ENCODE measurements at places on chromosomes 5 and 9.

DNA sequence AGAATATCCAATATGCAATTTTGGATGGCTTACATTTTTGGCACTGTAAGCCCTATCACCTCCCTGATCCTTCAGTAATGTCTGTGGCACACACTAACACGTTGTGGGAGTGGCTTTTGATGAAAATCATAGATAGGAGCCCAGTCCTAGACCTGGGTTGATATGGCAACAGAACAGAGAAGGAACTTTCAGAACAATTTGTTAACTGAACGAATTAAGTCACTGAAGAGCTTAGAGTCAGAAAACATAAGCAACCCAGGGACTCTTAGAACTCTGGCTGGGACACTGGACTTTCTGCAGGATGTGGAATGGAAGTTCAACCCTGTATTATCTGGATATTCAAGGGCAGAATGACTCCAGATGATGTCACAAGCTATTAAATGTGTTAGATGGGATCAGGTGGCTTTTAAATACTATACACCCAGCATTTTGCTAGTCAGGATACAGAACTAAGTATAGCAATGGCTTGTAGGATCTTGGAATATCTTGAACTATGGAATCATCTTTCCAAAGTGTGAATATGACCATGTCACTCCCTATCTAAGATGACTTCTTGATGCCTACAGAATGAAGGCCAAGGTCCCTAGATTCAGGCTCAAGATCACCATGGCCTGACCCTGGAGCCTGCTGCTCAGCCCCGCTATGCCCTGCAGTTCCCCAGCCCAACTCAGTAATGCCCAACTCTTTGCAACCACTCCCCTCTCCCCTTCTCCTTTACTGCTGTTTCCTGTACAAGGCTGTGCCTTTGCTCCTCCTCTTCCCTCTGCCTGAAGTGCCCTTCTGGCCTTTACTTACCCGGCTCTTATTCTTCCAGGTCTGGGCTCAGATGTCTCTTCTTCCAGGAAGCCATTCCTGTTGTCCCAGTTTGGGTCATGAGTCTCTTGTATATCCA, 42.8 kb downstream of the VLDLR start:
- DNase-seq: no peak

DNA sequence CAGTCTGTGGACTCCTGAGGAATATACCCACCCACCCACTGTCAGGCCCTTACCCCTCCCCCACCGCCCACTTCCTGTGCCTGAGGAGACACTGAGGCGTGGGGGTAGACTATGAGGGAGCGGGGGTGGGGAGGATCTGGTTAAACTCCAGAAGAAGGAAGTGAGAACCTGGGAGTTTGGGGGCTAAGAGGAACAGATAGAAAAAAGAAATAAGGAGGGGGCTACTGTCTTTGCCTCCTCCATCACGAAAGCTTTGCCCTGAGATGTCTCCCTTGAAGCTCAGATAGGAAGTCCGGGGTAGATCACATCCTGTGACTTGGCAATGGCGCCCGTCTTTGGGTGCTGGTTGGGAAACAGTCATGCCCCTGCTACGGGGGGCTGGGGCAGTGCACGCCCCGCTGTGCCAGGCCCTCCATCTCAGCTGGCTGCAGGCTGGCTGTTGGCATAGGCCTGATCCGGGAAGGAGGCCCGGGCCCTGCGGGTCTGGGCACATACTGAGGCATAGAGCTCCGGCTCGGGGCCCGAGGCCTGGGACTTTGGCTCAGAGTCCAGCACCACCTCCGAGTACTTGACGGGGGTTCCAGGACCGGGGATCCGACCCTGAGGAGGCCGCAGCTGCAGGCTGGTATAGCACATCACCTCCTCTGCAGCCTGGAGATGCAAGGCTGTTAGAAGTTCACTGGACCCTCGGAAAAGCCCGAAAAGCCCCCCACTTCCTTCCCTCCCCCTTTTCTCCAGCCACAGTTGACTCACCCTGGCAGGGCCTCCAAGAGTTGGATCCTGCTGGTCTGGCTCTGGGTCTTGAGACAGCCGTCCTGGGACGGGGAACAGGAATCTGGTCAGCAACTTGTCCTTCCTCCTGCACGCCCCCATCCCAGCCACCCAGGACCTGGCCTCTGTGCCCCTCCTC, 1.0 kb downstream of the SIT1 start:
- DNase-seq: no peak

GRCh38 chr9:107213080-107213479, 70.0 kb upstream of the RAD23B start:
- no peak for DNase-seq

DNA sequence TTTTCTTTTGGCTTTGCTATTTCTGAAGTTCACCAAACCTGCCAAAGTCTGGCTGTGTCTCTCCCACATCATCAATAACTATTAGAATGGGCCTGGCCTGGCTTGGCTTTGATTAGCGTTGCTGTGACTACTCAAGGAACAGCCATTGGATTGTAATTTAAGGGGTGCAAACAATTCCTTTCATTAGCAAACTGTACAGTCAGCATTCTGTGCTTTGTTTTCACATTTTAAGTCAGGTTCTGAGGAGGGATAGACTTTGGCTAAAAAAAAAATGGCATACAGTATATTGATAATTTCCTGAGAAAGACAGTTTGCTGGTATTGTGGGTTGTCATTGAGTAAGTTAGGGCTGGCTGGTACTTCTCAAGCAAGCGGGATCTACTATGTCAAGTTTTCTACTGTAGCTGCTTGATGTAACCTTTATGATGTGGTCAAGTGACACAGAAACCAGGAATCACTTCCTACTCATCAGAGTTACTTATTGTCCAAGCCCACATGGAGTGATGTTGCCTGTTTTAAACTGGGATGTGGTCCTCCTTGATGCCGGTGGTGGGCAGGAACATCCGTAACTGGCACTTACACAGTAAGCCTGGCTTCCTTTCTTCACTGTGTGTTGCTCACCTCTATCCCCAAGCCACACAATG, 161.4 kb downstream of the CD180 start:
- DNase-seq: no peak

DNA sequence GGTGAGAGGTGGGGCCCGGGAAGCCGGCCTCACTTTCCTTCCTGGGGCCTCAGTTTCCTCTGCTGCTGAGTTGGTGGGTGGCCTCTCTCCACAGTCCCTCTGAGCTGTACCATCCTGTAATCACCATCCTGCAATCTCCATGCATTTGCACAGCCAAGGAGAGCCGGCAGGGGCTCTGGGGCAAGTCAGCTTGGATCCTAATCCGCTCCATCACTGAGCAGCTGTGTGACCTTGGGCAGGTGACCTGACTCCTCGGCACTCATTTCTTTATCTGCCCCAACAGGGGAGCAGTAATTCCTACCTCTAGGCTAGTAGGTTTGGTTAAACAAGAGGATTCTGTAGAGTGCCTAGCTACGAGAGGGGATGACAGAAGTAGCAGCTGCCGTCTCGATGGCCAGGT, 88.2 kb upstream of the ZNF618 start:
- no peak for DNase-seq

- no peak for DNase-seq
Measured at GRCh38 chr9:123201083-123201482, 67.3 kb downstream of the STRBP start.

GRCh38 chr5:154249826-154250225, 59.3 kb downstream of the GALNT10 start:
- DNase-seq: no peak

- DNase-seq: no peak
Measured at GRCh38 chr5:77824981-77825380, 48.8 kb upstream of the TBCA start.

DNA sequence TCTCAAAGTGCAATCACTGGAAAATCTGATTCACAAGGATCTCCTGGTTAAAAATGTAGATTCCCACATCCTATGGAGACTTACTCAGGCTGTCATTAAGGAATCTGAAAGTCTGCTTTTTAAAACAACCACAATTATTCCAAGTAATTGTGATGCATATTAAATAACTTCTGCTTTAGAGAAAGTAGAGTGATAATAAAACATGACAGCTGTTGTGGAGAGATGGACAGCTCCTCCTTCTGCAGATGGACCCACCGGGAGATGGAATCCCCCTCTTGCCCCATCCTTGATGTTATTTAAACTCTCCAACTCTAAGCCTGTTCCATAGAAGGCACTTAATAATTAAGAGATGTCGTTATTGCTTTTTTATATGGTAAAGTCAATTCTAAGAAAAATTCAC, 802.2 kb downstream of the CDH12 start:
- DNase-seq: no peak

DNA sequence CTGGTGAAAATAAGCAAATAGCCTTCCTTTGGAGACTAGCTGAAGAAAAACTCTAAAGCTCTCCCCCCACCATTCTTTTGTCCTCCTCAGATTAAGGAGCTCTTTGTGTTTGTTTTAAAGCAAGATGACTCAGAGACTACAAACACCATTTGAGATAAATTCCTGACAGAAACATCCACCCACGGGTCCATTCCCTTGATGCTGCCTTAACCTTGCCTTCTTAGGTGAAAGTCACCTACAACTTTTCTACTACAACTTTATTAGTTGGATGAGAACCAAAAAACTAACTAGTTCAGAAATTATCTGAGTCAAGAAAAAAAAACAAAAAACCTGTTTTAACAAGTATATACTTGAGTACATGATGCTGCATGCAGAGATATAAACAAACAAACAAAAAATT, 831.1 kb downstream of the NR2F1-AS1 start:
- no peak for DNase-seq

GRCh38 chr5:96927008-96927407, 8.9 kb upstream of the LNPEP start:
- no peak for DNase-seq

- no peak for DNase-seq
Measured at GRCh38 chr9:72623156-72623555, 101.7 kb downstream of the TMC1 start.

- DNase-seq: no peak
Measured at GRCh38 chr5:111299831-111300432, 75.7 kb downstream of the CAMK4 start.

- DNase-seq: peak; percentile 99
Measured at GRCh38 chr5:10441083-10441991, at the start of gene ROPN1L. Gene ROPN1L, plus strand, starts transcription at chr5:10441879. Its CDS starts 289 bp downstream, at chr5:10442168.

- peak; percentile 81 for DNase-seq
Measured at GRCh38 chr5:134101686-134102439, 12.6 kb upstream of the TCF7 start.

DNA sequence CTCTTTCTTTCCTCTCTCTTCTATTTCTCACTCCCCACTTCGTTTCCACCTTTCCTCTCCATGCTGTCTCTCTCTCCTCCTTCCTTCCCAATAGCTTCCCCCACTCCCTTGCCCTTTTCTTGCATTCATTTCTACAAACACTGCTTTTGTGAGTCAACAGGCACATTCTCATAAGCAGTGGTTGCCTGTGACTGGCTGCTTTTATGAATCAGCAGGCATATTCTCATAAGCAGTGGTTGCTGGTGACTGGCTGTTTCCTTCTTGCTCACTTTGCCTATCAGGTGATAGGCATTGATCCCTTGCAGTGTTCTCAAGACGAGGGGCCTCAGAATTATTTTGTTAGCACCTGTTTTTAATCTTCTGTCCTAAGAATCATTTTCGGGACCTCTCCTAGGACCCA, 116.1 kb upstream of the ACTBL2 start:
- peak; percentile 18 for DNase-seq

DNA sequence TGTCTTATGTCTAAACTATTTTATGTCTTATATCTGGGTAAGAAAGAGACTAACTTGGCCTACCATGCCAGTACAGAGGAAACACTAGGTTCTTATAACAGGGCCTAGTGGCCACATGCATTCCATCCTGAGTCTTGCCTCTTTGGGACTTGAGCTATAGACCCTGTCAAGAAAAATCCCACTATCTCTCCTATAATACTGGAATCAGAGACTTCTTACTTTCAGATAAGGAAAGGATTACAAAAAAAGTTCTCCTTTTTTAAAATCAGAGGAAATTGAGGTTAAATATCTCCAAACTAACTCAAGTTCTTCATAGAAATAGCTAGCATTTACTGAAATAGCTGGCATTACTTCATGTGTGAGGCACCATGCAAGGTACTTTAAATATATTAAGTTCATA, 34.3 kb downstream of the PTGER4 start:
- no peak for DNase-seq

DNA sequence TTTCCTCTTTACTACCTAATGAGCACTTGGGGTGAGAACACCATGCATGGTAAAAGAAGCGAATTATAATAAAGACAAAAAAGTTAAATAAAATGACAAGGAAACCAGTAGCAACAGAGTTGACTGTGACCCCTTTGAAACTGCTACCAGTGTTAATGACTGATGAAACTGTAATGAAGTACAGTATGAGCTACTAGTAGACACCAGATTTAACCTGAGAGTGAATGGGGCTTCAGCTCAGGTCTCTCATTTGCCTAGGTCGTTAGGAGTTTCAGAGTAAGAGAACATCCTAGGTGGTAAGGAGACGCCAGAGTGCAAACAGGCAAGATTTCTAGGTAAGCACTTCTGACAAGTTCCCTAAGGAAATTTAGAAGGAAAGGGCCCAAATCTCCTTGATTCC, 346.4 kb downstream of the BNC2 start:
- no peak for DNase-seq

- no peak for DNase-seq
Measured at GRCh38 chr5:112594095-112594850, 143.4 kb upstream of the APC start.
